ENCODE measurements at places on chromosomes 5 and 9.

DNA sequence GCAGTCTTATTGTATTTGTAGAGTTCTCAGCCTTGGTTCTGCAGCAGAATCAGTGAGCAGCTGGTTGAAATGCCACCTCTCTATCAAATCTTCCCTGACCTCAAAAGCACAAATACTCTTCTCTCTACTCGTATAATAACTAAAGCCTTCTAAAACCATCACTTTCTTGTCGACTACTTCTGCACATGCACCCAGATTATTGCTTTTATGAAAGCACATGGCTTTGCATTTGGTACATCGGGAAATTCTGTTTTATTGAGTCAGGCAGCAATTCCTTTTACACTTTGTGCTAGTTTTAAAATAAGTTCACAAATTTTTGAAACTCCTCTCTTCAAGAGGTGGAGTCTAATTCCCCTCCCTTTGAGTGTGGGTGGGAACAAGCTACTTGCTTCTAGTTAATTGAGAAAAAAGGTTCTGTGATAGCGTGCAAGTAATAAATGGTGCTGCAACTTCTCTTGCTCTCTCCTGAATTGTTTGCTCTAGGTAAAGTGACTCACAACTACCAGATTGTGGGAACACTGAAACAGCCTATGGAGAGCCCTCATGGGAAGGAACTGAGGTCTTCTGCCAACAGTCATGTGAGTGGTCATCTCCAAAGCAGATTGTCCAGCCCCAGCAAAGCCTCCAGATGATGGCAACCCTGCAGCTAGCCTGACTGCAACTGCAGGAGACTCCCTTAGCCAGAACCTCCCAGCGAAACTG is 66.0 kb upstream of the TAF1L start:
- DNase-seq, result no peak

DNA sequence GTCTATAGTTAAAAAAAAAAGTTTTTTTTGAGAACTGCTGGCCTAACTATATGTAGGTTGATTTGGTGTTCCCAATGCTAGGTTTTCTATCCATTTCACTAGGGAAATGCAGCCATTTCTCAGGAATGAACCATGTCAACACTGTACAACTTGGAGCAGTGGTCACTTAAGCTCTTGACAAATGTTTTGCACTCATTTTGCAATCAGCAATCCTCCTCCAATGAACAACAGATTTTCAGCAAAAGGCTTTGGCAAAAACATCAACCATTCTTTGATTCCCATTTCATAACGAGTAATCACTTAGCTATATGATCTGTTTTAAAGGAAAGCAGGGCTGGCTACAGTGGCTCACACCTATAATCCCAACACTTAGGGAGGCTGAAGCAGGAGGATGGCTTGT is 17.9 kb downstream of the STRBP start:
- no peak for DNase-seq

- DNase-seq, result peak; percentile 99
These were observed 54.7 kb downstream of the COL23A1 start for GRCh38 chr5:178535299-178536175.

DNA sequence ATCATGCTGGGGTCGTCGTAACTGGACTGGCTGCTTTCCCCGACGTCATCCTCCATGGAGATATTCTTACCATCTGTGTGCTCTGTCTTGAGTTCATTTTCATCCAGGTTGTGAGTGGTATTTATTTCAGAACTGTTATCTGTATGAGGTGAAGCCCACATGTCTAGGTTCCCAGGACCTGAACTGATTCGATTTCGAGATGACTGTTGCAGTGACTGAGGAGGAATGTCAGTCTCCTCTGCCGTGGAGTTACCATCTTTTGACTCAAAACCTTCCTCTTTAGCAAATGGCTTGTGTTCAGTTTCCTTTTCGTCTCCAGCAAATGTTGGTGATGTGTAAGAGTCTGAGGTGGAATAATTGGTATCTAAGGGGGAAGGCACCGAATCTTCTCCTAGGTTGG is 55.2 kb upstream of the PCA3 start:
- DNase-seq, result no peak

Measured in MG63 (cell line).